ENCODE measurements at places on chromosomes 3 and 15.

DNA sequence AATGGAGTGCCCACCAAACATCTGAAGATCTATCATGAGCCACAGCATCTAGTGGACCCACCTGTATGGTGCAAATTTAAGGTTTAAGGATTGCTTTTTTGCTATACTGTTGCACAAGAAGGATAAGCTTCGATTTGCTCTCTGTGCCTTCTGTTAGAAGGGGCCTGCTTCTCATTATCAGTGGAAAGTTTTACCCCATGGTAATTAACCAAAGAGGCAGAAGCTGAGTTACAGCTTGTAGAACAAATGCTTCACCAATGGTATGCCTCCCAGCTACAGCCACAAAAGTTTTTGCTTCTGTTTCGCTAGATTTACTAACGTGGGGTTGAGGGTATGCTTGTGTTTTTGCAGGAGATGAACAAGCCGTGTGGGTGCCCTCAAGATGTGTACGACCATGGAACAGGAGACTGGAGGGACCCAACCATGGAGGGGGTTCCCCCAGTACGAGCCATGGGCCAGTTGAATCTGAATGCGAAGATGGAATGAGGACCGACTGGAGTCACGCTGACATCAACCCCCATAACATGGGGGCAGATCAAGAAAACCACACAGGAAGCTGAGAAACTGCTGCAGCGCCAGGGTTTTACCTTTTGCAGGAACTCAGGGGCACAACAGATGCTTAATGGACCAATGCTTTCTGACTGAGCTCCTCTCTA, 43.5 kb downstream of the ACAD9 start:
- no peak for DNase-seq

GRCh38 chr3:189820365-189820720, 189.2 kb downstream of the TP63 start:
- DNase-seq, result no peak

- DNase-seq, result no peak
Measured at GRCh38 chr3:112806903-112807302, 39.8 kb downstream of the CD200R1L start.

GRCh38 chr15:92636908-92637481, 18.6 kb downstream of the FAM174B start:
- peak; percentile 78 for DNase-seq

GRCh38 chr3:52299879-52300611, 12.4 kb downstream of the GLYCTK start:
- peak; percentile 85 for DNase-seq

DNA sequence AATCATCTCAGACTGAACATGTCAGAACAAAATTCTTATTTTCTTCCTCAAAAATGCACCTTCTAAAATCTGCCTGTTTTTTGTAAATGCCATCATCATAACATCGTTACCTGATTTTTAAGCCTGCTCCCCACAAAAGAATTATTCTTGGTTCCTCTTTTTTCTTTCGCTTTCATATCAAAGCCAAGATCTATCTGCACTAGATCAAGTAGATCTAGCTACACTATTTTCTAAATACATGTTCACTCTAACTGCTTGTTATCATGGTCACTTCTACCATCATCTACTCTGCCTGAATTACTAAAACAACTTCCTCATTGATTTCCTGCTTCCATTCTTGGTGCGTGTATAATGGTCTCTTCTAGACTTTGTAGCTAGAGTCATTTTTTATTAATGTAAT, 217.7 kb downstream of the ARPP21 start:
- DNase-seq, result no peak

DNA sequence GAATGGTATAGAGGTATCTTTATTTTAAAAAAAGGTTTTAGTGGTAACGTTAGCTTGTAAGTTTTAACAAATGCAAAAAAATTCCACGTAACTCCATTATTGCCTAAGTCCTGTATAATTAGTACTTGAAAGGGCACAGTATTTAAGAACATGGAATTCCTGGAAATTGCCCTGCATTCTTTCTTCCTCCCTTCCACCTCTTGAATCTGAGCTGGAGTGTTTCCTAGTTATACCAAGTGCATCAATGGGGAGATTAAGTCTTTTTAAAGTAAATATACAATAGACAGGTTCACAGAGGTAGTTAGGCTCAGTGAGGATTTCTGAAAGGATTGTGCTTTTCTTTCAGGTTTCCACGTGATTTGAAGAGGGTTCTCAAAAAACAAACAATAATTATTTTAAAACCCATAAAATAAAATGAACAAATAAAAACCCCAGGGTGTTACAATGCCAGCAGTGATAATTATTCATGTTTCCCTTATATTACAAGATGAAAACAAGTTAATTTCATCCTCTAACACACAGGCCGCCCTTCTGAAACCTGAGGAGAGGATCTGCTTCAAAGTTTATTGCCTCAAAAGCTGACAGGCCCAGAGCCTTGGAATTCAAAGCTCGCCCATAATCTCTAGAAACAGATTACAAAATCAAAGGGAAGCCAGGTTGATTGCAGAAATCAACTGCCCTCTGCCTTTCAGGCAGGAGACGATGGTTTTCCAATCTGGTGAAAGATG, 128.8 kb upstream of the LMOD3 start:
- DNase-seq, result no peak

GRCh38 chr15:41333026-41333562, 413 bp downstream of the NUSAP1 start:
- peak; percentile 73 for DNase-seq

DNA sequence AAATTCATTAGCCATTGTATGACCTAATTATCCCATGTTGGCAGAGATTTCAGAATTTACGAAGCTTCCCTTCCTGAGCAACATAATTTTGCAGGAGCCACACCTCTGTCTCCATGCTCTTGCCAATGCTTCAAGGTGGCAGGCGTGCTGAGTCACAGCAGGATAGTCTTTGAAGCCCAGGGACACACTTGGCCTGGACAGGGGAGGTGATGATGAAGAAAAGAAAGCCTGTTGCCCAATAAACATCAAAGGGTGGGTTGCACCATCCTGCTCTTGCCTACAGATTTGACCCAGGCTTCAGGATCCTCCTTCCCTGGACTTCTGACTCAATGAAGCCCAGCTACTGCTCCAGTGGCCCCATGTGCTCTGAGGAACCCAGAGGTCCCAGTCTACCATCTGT, 117.1 kb downstream of the MINAR1 start:
- DNase-seq, result no peak

DNA sequence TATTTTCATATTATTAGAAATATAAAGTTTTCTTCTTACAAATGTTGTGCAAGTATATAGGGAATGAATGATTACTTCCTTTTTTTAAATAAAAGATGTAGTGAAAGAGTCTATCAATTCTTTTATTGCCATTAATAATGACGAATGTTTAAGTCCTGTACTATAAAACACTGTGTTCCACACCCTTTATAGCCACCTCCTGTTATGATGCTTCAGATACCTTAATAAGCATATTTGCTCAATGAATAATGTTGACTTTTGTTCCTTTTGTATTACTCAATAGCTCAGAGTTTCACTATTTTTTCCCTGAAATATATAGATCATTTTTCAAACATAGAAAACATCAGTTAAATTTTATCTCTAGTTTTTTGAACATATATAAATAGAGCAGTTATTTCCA, 378.2 kb upstream of the THBS1 start:
- DNase-seq, result no peak

DNA sequence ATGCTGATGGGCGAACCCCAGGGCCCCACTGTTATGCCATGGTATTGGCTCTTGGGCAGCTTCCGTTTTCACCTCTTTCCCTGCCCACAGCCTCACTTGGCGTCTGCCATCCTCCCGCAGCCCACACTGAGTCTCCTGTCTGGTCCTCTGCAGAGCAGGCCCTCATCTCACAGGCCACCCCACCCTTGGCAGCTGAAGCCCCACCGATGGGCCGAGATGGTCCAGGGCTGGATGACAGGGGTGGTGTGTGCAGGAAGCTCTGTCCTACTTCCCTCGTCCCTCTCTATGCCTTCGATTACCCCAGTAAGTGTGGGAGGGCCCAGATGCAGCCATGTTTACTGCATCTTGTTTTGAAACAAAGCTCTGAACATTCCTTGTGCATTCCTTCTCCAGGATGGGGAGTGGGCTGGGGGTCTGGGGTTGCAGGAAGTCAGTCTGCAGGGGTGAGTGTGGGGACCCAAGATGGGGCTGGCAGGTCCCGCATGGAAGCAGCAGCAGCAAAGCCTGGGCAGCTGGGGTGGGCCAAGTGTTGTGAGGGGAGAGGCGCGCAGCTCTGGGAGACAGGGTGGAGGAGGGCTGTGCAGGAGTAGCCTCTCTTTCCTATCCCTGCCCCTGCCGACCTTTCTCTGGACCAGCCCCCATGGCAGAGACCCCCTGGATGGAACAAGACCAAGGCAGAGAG, 20.9 kb downstream of the TBC1D21 start:
- DNase-seq, result no peak

GRCh38 chr3:32438596-32439344, 47.1 kb downstream of the CMTM7 start:
- no peak for DNase-seq

DNA sequence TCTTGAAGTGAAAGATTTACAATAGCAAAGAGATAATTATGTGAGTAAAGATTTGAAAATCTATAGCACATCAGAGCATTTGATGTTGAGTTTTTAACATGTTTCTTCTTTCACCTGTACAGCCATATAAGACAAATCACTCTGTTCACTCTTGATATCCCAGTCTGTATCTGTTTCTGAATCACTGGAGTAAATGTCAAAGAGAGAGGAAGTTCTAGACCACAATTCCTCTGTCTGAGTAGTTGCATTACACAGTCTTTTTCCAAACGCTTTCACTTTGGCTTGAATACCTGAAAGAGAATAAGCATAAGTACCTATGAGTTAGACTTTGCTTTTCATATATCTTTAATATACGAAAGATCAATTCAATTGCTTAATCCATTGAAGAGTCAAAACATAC, 9.9 kb downstream of the THAP10 start:
- DNase-seq, result no peak

DNA sequence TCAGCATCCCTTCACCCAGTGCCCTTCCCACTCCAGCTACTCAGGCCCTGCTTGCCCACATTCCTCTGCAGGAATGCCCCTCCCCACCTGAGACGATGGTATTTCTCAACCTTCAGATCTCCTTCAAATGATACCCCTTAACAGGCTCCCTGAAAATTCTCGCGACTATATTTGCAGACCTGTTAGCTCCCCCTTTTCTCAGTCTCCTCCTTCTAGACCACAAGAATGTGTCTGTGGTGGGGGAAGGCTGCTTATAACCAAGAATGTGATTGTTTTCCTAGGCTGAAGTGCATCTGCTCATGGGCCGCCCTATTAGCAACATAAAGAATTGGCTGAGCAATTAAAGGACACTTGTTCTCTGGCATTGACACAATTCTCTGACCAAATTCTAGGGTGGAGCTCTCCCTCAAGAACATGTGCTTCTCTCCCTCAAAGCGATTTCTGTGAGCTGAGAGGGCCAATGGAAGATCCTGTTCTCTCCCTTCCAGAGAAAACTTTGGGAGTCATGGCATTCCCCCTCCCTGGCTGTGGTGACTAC, 19.1 kb upstream of the LIMD1 start:
- DNase-seq, result no peak

- peak; percentile 65 for DNase-seq
Measured at GRCh38 chr15:29613951-29614382, 208.3 kb downstream of the TJP1 start.

DNA sequence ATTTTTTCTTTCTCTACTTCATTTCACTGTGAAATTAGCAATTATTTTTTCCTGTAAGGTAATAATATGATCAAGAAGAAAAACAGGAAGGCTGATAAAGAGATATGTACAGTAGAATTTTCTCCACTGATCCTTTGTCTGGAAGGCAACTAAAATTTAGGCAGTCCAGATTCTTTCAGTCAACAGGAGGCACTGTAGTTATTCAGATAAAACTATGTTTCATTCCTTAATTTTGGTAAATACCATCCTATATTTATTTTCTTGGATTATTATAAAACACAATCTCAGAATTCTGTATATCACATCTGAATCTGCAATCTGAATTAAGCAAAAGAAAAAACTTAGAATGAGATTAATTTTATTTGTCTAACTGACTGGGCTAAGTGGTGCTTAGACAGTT, 343.2 kb downstream of the LSAMP start:
- DNase-seq, result no peak

DNA sequence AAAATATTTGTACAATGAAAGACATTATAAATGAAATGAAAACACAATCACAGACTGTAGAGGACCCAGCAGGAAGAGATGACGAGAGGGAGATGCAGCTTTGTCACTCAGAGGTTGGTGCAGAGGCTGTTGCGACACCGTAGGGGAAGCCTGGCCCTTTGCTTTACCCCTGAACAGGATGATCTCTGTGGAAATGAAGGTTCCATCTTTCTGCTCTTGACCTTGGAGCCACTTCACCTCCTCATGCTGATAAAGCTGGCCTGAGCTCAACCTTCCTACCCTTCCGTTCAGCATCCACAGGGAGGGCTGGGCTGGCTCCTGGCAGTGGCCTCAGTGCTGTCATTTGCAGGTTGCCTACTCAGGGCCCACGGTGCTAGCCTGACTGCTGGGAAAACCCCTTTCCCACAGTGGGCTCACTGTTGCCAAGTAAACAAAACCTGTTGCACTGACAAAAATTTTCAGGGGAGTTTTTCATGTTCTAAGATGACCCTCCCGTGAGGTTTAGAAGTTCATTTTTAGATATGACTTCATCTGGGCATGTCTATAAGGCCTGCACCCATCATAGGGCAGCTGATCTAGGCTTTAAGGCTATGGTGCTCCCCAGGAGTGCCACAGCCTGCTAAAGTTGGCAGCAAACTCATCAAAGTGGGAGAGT, 3.0 kb upstream of the CD80 start:
- no peak for DNase-seq

DNA sequence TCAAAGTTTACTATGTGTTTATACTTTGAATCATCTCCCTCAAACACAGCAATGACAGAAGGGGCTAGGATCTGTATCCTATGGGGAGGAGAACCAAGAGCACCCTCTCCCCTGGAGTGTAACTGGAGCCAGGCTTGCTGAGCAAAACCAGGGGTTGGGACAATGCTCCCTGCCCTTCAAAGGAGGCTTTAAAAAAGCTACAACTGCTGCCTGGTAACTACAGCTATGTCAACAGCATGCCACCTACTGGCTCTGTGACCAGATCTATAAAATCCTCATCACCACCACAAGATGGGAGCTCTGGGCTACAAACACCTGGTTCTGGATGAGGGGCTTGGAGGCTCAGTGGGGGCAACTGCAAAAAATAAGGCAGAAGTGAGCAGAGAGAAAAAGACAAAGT, 61.9 kb downstream of the ANO10 start:
- DNase-seq, result peak; percentile 14

DNA sequence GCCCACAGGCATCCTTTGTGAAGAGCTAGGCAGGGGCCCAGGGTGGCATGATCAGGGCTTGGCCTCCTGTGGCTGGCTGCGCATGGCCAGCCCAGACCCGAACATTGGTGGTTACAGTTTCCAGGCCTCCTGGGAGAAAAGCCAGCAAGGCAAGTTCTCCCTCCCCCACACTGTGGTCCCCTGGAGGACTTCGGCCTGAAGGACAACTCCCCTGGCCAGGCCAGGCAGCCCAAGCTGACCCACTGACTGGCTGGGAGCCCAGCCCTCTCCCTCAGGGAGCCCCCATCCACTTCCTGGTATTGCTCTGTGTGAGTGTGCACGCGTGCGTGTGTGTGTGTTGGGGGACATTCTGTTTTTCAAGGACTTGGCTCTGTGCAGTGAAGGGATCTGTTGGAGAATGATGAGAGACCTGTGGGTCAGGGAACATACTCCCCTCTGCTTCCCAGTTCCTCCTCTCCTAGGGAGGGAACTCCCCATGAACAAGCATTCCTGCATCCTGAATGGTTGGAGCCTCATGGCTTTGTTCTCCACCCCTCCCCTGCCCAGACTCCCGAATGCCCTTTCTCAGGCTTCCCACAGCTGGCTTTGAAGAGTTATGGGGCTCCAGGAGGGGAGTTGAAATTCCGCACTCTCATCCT, 29.5 kb downstream of the CORO2B start:
- DNase-seq, result peak; percentile 82

- DNase-seq, result no peak
Measured at GRCh38 chr3:25427563-25427941, 511 bp upstream of the RARB start.

GRCh38 chr3:107684431-107684925, 161.7 kb downstream of the BBX start:
- DNase-seq, result no peak

Measured in H7 (cell line).